ENCODE measurements at places on chromosomes 2 and 18.

- no peak for DNase-seq
- H3K27me3 ChIP-seq = no peaks in the 10 kb centered on the region
- peaks cover 5% of the 10 kb centered on the region for H3K36me3 ChIP-seq
Measured at GRCh38 chr2:12412898-12413305, 303.8 kb upstream of the TRIB2 start.

GRCh38 chr18:4207383-4207985 is 247.6 kb downstream of the DLGAP1 start:
- no peak overlapping the region for H3K4me3 ChIP-seq
- no peaks in the 10 kb centered on the region for H3K27me3 ChIP-seq
- no peak overlapping the region for H3K27ac ChIP-seq
- H3K4me1 ChIP-seq = peaks cover 4% of the 10 kb centered on the region
- no peaks in the 10 kb centered on the region for H3K36me3 ChIP-seq
- no peak for DNase-seq

DNA sequence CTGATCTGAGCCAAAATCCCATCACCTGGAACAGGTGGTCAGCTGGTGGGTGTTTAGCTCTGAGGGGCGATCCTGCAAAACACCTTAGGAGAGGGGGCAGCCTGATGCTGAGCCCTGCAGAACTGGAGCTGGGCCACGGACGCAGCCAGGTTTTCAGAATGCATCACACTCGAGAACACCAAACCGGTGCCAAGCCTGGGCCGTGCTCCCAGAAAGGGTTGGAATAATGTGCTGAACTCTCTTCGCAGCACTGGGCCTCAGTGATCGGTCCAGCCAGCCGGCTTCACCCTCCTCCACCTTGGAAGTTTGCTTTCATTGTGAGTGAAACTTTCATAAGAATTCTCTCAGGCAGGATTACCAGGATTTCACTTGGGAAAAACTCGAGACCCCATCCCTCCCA is 56.5 kb upstream of the TTC39C start:
- H3K4me1 ChIP-seq = peaks cover 7% of the 10 kb centered on the region
- no peak overlapping the region for H3K4me3 ChIP-seq
- H3K27ac ChIP-seq = no peak overlapping the region
- DNase-seq = no peak

DNA sequence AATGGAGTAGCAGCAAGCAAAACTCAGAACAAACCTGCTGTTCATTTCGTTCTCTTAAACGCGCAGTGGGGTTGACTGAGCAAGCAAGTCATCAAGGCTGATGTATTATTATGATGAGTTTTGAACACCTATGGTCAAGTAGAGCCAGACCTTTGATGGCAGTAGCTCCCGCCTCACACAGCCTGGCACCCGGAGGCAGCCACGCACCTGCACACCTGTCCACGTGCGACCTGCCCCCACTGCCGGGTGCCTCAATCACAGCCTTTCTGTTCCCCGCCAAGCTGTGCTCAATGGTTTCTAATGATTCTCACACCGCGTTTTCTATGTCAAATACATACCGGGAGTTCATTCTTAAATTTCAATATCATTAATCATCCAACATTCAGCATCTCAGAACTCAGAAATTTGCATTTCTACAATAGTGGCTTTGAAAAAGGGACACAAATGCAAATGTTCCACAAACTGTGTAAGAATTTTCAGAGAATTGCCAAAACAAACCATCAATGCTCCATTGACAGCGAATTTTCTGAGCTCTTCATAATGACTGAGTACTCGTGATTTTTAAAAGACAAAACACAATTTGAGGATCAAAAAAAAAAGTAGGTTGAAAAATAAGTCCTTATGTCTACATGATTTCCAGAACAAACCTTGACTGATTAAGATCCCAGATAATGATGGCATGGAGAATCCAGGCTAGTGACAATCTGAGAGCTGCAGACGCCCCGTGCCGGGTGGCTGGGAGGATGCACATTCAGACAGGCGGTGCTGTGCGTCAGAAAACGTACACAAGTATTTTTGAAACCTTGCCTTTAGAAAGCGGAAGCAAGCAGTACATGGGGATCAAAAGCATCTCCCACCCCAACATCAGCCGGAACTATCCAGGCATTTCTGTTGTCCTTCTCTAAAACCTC is 56.6 kb downstream of the HDAC4 start:
- H3K4me3 ChIP-seq = no peak overlapping the region
- no peak for DNase-seq
- H3K4me1 ChIP-seq = peaks cover 12% of the 10 kb centered on the region

DNA sequence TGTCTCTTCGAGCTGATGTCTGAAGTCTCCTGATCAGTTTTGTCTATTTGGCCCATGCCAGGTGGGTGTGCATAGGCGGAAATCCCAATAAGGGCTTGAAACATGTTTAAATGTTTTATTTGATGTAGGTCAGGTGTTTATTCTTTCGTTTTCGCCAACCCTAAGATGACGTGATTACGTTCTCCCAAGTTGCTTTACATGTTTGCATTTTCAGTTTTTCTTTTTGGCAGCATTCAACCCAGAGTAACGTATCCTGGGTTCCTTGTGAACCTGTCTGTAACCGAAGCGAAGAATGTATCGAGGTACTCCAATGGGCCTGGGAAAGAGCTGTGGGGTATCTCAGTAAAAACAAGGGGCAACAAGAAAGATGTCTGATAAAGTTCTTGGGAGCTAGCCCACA is 3.1 kb downstream of the ALPK2 start:
- DNase-seq = no peak
- no peaks in the 10 kb centered on the region for H3K36me3 ChIP-seq
- H3K4me3 ChIP-seq = no peak overlapping the region

- peaks cover 3% of the 10 kb centered on the region for H3K27me3 ChIP-seq
- DNase-seq = no peak
- no peak overlapping the region for H3K27ac ChIP-seq
- H3K4me3 ChIP-seq = no peak overlapping the region
- H3K36me3 ChIP-seq = no peaks in the 10 kb centered on the region
Measured at GRCh38 chr2:227374158-227374557, 4.9 kb downstream of the TM4SF20 start.

- H3K36me3 ChIP-seq = no peaks in the 10 kb centered on the region
- peak; percentile 16 for DNase-seq
- H3K27me3 ChIP-seq = peaks cover 69% of the 10 kb centered on the region
- H3K4me1 ChIP-seq = peaks cover 29% of the 10 kb centered on the region
Measured at GRCh38 chr18:34978953-34979608, 62.1 kb upstream of the MAPRE2 start.

DNA sequence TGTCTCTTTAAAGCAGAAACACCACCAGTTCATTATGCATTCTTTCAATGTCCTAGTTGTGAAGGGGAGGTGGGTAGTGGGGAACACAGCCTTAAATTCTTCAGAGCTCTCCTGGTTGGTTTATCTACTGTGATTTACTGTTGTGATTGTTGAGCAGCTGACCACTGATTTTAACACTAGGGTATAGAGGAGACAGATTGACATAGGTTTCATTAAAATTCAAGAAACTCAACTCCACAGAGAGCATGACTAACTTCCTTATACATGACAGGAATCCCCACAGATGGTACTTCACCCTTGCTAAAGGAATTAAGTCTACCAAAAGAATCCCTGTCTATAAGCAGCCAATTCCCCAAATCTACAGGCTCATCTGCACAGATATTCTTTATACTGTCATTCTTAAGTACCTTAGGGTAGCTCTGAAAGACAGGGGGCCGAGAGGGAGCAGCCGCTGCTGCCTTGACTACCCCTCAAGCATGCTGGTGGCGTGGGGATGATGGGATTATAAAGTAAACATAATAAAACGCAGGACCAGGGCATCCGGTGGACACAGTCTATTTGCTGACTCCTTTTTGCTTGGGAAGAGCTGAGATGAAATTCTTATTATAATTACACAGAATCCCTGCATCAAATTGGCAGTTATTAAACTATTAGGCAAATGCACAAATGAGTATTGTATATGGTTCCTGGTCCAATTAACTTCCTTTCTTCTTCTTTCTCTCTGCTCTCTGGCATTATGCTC is 1377.6 kb upstream of the PIK3C3 start:
- peaks cover 7% of the 10 kb centered on the region for H3K36me3 ChIP-seq
- no peaks in the 10 kb centered on the region for H3K27me3 ChIP-seq
- H3K27ac ChIP-seq = no peak overlapping the region
- no peak overlapping the region for H3K4me3 ChIP-seq
- H3K4me1 ChIP-seq = peaks cover 12% of the 10 kb centered on the region

DNA sequence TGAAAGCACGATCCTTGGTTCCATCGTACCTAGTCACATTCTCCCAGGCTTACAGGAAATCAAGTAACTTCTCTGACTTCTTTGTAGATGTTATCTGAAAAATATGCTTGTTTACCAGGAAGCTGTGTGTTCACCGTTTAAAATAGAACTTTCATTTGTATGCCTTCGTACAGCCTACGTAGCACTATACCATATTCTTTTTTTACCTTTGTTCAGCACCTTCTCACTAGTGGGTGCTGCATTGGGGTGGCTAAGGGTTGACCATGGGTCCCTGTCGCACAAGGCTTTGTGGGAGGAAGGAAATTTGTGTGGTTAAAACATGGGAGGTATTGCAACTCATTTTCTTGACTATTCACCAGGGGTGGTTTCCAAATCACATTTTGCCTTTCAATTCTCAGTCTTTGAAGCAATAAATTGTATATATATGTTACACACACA is 16.6 kb downstream of the MALT1 start:
- H3K4me3 ChIP-seq = no peak overlapping the region
- H3K36me3 ChIP-seq = peaks cover 60% of the 10 kb centered on the region
- no peaks in the 10 kb centered on the region for H3K4me1 ChIP-seq
- H3K27ac ChIP-seq = no peak overlapping the region
- no peak for DNase-seq

DNA sequence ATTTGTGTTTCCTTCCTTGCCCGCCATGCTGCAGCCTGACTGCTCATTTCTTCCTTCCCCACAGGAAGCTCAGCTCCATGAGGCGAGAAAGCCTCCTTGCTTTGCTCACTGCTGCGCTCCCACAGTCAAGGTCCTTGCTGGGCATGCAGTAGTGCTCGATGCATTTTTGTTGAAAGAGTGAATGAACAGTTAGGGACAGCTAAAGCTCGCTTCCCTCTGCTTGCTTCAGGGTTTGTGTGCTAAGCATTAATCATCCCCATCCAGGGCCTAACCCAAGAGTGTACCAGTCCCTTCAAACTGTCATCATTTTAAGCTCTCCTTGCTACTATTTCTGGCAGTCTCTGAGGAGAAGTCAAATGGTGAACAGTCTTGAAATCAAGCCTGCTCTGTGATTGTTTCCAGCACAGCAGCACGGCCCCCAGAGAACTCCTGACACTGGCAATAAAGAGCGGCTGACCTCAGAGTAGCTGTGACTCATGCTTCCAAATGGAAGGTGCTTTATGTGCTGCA is 171.7 kb upstream of the SOX11 start:
- peaks cover 18% of the 10 kb centered on the region for H3K4me1 ChIP-seq
- H3K36me3 ChIP-seq = no peaks in the 10 kb centered on the region
- no peak overlapping the region for H3K27ac ChIP-seq
- no peak overlapping the region for H3K4me3 ChIP-seq
- peaks cover 9% of the 10 kb centered on the region for H3K27me3 ChIP-seq

DNA sequence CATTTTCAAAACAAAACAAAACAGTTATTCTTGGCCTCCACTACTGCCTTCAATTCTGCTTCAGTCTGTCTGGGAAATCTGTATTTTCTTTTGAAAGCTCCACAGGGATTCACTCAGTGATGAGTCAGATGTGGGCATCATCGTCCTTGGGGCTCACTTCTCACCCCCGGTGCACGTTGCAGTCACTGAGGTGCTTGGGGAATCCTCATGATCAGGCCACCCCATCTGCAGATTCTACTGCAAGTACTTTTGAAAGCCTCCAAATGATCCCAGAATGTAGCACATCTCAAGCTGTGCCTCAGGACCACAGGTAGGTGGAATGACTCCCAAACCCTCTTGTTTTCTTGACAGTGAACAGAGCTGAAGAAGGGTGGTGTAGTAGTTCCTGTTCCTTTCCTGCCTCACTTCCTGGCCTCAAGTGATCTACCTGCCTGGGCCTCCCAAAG is 34.3 kb downstream of the LPIN2 start:
- no peaks in the 10 kb centered on the region for H3K27me3 ChIP-seq
- H3K27ac ChIP-seq = no peak overlapping the region
- H3K4me1 ChIP-seq = peaks cover 55% of the 10 kb centered on the region
- H3K4me3 ChIP-seq = no peak overlapping the region
- DNase-seq = no peak

DNA sequence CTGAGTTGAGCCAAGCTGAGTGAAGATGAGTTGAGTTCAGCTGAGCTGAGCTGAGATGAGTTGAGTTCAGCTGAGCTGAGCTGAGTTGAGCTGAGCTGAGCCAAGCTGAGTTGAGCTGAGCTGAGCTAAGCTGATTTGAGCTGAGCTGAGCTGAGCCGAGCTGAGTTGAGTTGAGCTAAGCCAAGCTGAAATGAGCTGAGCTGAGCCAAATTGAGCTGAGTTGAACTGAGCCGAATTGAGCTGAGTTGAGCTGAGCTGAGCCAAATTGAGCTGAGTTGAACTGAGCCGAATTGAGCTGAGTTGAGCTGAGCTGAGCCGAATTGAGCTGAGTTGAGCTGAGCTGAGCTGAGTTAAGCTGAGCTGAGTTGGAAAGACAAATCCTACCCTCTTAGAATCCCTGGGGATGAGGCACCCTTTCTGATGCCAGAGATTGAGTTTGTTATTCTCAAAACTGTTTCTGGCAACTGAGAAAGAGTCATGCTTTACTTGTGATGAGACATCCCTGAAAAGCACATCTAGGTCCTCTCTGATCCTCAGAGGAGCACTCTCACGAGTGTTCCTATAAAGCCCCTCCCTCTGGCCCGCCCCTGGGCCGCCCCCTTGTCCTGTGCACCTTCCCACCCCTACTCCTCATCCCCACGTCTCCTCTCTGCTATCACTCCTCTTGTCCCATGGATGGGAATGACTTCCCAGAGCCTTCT is 116.5 kb downstream of the MCFD2 start:
- H3K36me3 ChIP-seq = no peaks in the 10 kb centered on the region
- DNase-seq = no peak
- H3K27ac ChIP-seq = no peak overlapping the region
- peaks cover 17% of the 10 kb centered on the region for H3K27me3 ChIP-seq

DNA sequence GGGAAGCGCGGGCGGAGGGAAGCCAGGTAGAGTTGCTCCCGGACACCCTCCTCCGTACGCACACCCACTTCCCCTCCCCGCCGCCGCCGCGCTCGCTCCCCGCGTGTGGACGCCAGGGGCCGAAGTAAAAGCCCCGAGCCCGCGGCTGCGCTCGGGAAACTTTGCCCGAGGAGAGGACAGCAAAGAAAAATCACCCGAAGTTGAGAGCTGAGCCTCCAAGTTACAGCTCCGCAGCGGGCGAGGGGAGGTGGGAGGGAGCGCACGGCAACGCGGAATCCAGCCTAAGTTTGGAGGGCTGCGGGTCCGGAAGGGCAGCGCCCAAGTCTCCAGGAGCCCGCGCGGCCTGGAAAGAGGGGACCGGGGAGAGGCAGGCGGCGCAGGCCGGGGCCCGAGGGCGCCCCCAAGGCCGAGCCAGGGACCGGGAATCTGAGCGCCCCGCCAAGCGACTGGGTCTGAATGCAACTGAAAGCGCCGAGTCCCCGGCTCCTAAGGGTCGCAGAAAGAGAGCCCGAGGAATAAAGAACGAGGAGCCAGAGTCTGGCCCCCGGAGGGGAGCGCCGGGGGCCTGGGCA is 706 bp upstream of the BCL11A start:
- DNase-seq = peak; percentile 64
- H3K27ac ChIP-seq = no peak overlapping the region
- H3K4me1 ChIP-seq = peaks cover 36% of the 10 kb centered on the region
- no peaks in the 10 kb centered on the region for H3K36me3 ChIP-seq
- H3K27me3 ChIP-seq = peaks cover 62% of the 10 kb centered on the region
- H3K4me3 ChIP-seq = peak overlapping the region; percentile 91

GRCh38 chr2:207805566-207806226 is 36.0 kb upstream of the FZD5 start:
- H3K36me3 ChIP-seq = no peaks in the 10 kb centered on the region
- DNase-seq = no peak
- no peak overlapping the region for H3K27ac ChIP-seq
- peaks cover 14% of the 10 kb centered on the region for H3K4me1 ChIP-seq

- no peak for DNase-seq
- H3K4me1 ChIP-seq = peaks cover 70% of the 10 kb centered on the region
- H3K4me3 ChIP-seq = no peak overlapping the region
- H3K27me3 ChIP-seq = peaks cover 81% of the 10 kb centered on the region
- H3K36me3 ChIP-seq = no peaks in the 10 kb centered on the region
Measured at GRCh38 chr18:48138660-48139430, 208.4 kb upstream of the SMAD2 start.

Measured in nephron progenitor cell (in vitro differentiated cells).